Heart left ventricle (tissue), 16 donors: ENCODE measurements at places on chromosomes 4 and X. TPM values are rescaled to one million over a fixed set of nuclear protein-coding genes. Genes with fewer than 3 reads are reported as not detected.

FREM3 gene
- total RNA-seq: 0.13 TPM

ARMCX4 gene
- total RNA-seq: 11.0 TPM

JAKMIP1 gene
- not detected for total RNA-seq

RBM47 gene
- 17.9 TPM for total RNA-seq

HSFX3 gene
- total RNA-seq: not detected

G6PD gene
- total RNA-seq: 8.1 TPM

TCEAL9 gene
- 28.9 TPM for total RNA-seq

NXF2B gene
- total RNA-seq: not detected

TMEM175 gene
- 18.3 TPM for total RNA-seq

DNA sequence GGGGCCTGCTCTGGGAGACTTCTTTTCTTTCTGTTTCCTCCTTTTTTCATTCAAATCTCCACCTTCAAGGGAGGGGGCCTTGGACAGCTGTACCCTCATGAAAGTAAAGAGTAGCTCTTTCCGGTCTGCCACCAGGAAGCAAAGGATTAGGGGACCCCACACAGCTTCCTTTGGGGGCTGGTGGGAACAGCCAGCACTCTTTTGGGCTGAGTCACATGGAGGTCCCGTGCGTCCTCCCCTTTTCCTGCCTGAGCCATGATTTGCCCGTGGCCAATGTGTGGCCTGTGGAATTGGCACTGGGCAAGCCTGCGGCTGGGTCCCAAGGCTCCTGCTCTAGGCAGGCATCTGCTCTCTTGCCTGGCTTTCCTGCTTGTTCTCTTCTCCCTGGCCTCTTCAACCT is 65.5 kb downstream of the FHDC1 start:
- no peaks in the 10 kb centered on the region for H3K36me3 ChIP-seq
- no peak overlapping the region for H3K27ac ChIP-seq
- no peaks in the 10 kb centered on the region for H3K27me3 ChIP-seq
- H3K4me1 ChIP-seq: peaks cover 2% of the 10 kb centered on the region
- H3K4me3 ChIP-seq: no peak overlapping the region

DNA sequence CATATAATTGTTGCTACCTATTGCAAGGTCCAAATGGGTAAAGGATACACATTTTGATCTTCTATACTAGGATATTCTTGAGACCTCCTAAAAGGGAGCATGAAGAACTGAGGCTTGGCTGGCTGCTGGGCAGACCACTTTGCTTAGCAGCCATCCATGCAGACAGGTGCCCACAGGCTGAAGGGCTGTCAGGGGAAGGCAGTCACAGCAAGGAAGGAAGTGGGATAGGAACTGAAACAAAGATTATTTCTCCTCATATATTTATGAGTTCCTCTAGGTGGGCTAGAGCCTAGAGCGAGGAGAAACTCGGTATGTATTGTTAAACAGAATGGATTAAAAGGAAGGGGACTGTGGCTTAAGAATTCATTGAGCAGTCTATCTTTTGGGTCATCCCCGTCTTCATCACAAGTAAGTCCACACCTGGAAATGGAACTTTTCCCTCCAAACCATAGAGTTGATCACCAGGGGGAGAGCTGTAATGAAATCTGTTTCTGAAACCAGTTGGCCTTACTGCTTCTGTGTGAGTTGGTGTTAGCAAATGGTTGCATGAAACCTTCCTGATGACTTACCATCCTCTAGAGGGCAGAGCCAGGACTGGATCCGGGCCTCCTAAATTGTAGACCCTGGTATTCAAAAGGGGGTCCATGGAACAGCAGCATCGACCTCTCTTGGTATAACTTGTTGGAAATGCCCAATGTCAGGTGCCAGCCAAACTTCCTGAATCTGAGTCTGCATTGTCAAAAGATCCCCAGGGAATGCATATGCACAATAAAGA is 42.3 kb downstream of the AFF2 start:
- no peak overlapping the region for H3K27ac ChIP-seq
- no peaks in the 10 kb centered on the region for H3K27me3 ChIP-seq
- DNase-seq: no peak
- no peak overlapping the region for H3K4me3 ChIP-seq

- no peak overlapping the region for H3K4me3 ChIP-seq
- H3K27me3 ChIP-seq: no peaks in the 10 kb centered on the region
- no peaks in the 10 kb centered on the region for H3K36me3 ChIP-seq
- no peaks in the 10 kb centered on the region for H3K4me1 ChIP-seq
Observed at GRCh38 chr4:169200361-169201030, 70.3 kb downstream of the SH3RF1 start.

DNA sequence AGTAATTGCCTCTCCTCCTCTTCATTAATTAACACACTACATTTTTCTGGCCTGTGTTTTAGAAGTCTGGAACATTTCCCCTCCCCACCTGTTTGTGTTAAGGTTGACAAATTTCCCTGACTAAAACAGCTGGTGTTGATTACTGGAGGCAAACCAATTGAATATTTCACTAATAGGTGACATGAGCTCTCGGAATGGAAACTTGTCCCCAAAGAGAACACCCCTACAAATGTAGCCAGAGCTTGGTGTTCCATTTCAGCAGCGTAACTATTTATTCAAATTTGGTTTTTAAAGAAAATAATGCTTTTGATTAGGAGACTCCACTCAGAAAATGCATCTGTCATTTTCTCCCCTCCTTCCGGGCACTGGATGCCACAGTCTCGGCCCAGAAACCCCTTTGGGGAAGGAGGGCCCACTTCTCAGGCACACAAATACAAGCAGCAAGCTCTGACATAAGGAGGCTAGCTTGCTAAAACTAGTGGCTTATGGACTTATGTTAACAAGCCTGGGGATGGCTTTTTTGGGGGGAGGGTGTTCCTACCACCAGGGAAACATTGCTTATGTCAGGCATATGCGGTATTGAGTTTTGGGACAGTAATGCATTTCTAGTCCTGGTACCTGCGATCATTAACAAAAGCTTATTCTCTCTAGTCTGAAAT is 2.2 kb downstream of the RNF150 start:
- no peaks in the 10 kb centered on the region for H3K4me1 ChIP-seq
- H3K27ac ChIP-seq: peak overlapping the region; percentile 88
- peak overlapping the region; percentile 84 for H3K4me3 ChIP-seq
- H3K36me3 ChIP-seq: no peaks in the 10 kb centered on the region

- no peak overlapping the region for H3K4me3 ChIP-seq
- H3K27me3 ChIP-seq: no peaks in the 10 kb centered on the region
- no peak for DNase-seq
- H3K4me1 ChIP-seq: no peaks in the 10 kb centered on the region
- H3K27ac ChIP-seq: no peak overlapping the region
Observed at GRCh38 chr4:20440170-20440569, 188.5 kb downstream of the SLIT2 start.

- peak; percentile 60 for DNase-seq
- H3K27me3 ChIP-seq: peaks cover 21% of the 10 kb centered on the region
- peaks cover 7% of the 10 kb centered on the region for H3K4me1 ChIP-seq
- H3K27ac ChIP-seq: peak within 1 kb of the TSS; percentile 53
- no peaks in the 10 kb centered on the region for H3K36me3 ChIP-seq
- peak within 1 kb of the TSS; percentile 64 for H3K4me3 ChIP-seq
Observed at GRCh38 chr4:73869130-73870055, at the start of gene CXCL1. Gene CXCL1, plus strand, starts transcription at chr4:73869393. Its CDS starts 78 bp downstream, at chr4:73869471.

DNA sequence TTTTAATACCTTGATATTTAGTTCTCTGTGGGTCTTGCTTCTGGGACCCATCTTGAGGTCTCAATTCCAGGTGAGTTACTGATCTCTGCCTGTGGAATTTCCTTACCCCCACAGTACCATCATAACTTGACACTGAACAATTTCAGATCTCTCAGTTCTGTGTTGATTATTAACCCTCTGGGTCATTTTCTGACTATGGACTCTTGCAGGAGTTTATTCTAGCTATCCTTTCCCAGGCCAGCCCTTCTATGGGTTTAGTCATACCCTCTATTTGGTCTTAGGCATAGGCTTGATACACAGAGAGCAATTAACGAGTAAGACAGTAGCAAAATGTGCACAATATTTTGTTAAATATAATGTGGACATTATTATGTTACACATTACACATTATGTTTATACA is 3.7 kb upstream of the SPARCL1 start:
- no peaks in the 10 kb centered on the region for H3K36me3 ChIP-seq
- H3K27ac ChIP-seq: peak overlapping the region; percentile 91
- no peaks in the 10 kb centered on the region for H3K27me3 ChIP-seq
- H3K4me3 ChIP-seq: no peak overlapping the region

GRCh38 chr4:2138846-2139500 is 79.8 kb downstream of the NAT8L start:
- DNase-seq: no peak
- H3K36me3 ChIP-seq: no peaks in the 10 kb centered on the region
- no peak overlapping the region for H3K27ac ChIP-seq
- H3K4me3 ChIP-seq: no peak overlapping the region
- peaks cover 4% of the 10 kb centered on the region for H3K4me1 ChIP-seq

- no peaks in the 10 kb centered on the region for H3K4me1 ChIP-seq
- no peak overlapping the region for H3K27ac ChIP-seq
- H3K4me3 ChIP-seq: no peak overlapping the region
- no peaks in the 10 kb centered on the region for H3K36me3 ChIP-seq
Observed at GRCh38 chrX:133783274-133783673, 202.1 kb downstream of the GPC3 start.

GRCh38 chrX:128439159-128439558 is 387.0 kb upstream of the ACTRT1 start:
- H3K4me1 ChIP-seq: no peaks in the 10 kb centered on the region
- no peaks in the 10 kb centered on the region for H3K27me3 ChIP-seq
- H3K27ac ChIP-seq: no peak overlapping the region
- H3K36me3 ChIP-seq: no peaks in the 10 kb centered on the region
- no peak for DNase-seq
- no peak overlapping the region for H3K4me3 ChIP-seq

DNA sequence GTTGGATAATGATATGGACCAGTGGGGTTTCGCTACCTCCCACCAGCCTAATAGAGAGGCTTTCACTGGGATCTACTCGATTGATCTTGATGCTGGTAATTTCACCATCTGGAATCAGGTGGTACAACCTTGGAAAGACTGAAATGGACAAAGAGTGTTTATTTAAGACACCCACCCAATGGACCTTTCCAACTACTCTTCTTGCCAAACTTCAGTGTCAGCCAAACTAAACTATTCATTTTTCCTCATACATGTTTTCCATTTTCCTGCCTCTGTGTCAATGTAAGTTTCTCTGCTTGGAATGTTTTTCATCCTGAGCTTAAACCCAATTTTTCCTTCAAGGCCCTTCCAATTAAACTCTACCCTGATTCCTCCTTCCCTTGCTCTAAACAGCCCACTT is 92.6 kb downstream of the LNX1 start:
- H3K27me3 ChIP-seq: no peaks in the 10 kb centered on the region
- H3K4me3 ChIP-seq: no peak overlapping the region
- no peaks in the 10 kb centered on the region for H3K4me1 ChIP-seq
- peaks cover 5% of the 10 kb centered on the region for H3K36me3 ChIP-seq
- peak overlapping the region; percentile 55 for H3K27ac ChIP-seq

DNA sequence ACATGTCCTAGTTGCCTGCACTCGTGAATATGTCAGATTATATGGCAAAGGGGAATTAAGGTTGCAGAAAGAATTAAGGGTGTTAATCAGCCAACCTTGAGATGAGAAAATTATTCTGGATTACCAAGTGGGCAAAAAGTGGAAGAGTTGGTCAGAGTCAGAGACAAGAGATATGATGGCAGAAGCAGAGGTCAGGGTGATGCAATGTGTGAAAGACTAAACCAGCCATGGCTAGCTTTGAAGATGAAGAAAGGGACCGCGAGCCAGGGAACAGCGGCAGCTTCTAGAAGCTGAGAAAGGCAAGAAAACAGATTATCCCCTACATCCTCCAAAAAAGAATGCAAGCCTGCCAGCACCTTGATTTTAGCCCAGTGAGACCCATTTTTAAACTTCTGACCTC is 385.6 kb downstream of the HNRNPD start:
- DNase-seq: no peak
- no peak overlapping the region for H3K4me3 ChIP-seq
- H3K36me3 ChIP-seq: no peaks in the 10 kb centered on the region

GRCh38 chr4:176153124-176153523 is 42.3 kb downstream of the SPATA4 start:
- no peak overlapping the region for H3K27ac ChIP-seq
- no peak overlapping the region for H3K4me3 ChIP-seq
- H3K36me3 ChIP-seq: no peaks in the 10 kb centered on the region
- DNase-seq: no peak
- no peaks in the 10 kb centered on the region for H3K4me1 ChIP-seq
- no peaks in the 10 kb centered on the region for H3K27me3 ChIP-seq

DNA sequence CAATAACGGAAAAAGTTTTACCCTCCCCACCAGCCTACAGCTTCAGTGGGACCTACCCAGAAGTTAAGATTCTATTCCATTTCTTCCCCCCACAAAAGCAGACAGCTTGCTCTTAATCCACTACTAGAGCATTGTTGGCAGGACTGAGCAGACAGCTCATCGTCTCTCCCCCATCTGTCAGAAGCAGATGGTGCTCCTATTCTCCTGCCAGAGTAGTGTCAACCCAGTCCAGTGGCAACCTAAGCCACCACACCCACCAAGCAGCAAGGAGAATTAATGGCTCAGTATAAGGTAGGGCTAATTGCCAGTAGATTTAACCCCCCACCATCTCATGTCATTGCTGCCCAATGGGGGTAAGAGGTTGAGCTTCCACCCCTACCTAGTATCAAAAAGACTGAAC is 62.0 kb downstream of the AWAT2 start:
- H3K27ac ChIP-seq: no peak overlapping the region
- H3K4me3 ChIP-seq: no peak overlapping the region
- no peaks in the 10 kb centered on the region for H3K4me1 ChIP-seq
- no peak for DNase-seq
- no peaks in the 10 kb centered on the region for H3K36me3 ChIP-seq

- no peak for DNase-seq
- H3K36me3 ChIP-seq: no peaks in the 10 kb centered on the region
- peaks cover 18% of the 10 kb centered on the region for H3K4me1 ChIP-seq
- no peaks in the 10 kb centered on the region for H3K27me3 ChIP-seq
Observed at GRCh38 chr4:7160951-7161440, 31.3 kb upstream of the SORCS2 start.

DNA sequence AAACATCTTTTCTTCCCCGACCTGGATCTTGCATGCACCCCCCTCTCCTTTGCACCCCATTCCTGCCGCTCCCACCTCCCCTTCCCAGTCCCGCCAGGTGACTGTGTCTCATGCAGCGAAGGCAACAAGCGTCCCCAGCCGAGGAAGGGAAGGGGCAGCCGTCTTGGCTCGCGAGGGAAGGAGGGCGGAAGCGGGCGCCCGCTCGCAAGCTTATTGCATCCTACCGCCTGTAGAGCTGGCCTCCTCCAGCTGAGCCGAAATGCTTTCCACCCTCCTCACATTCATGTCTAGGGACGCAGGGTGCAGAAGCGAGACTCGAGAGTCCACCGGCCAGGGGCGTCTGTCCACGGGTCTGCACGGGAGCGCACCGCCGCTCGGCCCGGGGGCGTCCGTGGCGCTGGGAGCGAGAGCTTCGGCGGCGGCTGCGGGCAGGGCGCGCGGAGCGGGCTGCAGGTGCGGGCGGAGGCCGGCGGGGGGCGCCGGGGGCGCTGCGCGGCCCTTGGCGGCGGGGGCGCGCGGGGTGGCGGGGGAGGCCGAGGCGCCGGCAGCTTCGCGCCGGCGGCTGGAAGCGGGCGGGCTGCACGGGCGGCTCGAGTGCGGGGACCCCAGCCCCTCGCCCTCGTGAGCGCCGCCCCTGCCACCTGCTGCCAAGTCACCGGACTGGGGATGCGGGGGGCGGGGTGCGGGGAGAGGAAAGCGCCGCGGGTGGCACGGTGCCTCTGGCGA is at the start of gene KCNIP4:
KCNIP4 (minus strand) TSS at position 426 of the 726 bp plus-strand sequence.
- peak; percentile 46 for DNase-seq
- peaks cover 24% of the 10 kb centered on the region for H3K27me3 ChIP-seq
- H3K4me3 ChIP-seq: no peak within 1 kb of the TSS
- H3K27ac ChIP-seq: no peak within 1 kb of the TSS
